ENCODE measurements at places on chromosomes 13 and 19.
A peak's percentile ranks its signal among the peaks of the same experiment; 100 is the strongest.

GRCh38 chr19:47274071-47274890 lies at the start of gene INAFM1:
Gene INAFM1 (plus strand): TSS chr19:47274885. CDS start chr19:47274920, 35 bp downstream.
- peak; percentile 98 for DNase-seq

- no peak for DNase-seq
Observed at GRCh38 chr13:103931885-103932284, 865.7 kb upstream of the SLC10A2 start.

- no peak for DNase-seq
Observed at GRCh38 chr13:111492341-111492950, 172.0 kb downstream of the TEX29 start.

- DNase-seq, result no peak
Observed at GRCh38 chr13:31903111-31903815, 128.3 kb upstream of the FRY start.

- DNase-seq, result no peak
Observed at GRCh38 chr13:48976576-48977285, 1.0 kb downstream of the FNDC3A start.

- DNase-seq, result no peak
Observed at GRCh38 chr19:17648097-17648660, 40.0 kb downstream of the UNC13A start.

DNA sequence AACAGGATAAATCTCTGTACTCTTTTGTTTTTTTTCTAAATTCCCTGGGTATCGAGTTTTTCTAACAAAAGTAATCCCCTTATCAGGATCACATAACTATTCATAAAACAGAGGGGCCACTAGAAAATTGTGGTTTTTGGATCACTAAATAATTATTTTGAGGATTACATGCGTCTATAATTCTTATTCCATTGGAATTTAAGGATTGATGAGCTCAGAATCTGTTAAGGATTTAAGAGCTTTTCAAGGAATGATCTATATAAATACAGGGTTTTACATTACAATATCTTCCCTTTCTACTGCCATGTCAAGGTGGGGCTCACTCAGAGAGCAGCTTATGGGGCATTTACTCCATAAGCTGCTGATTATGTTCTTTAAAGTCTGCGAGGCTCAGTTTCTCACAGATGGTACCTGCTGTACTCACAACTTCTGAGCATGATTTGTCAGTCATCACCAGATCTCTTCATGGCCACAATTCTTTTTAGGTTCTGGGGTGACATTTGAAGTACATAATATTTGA lies 449.8 kb downstream of the PCDH17 start:
- DNase-seq, result no peak

- DNase-seq, result no peak
Observed at GRCh38 chr13:94613051-94613450, 11.4 kb downstream of the GPR180 start.

GRCh38 chr19:51904331-51905165 lies at the start of gene ZNF649:
Gene ZNF649 (minus strand): TSS chr19:51905017. CDS start chr19:51900107, 4,910 bp downstream.
- peak; percentile 89 for DNase-seq

All from left hindlimb (tissue), 1 donor.